Activated CD4-positive, alpha-beta T cell treated with anti-CD3 and anti-CD28 coated beads, Interleukin-2, Interleukin-4, amounts not matched to agents 100 ng/mL and 50 ng/mL, durations not matched to agents 16 hours and 8 hours (primary cell): ENCODE measurements at places on chromosomes 7 and 10.

GRCh38 chr10:30542895-30543288 is 86.7 kb downstream of the LYZL2 start:
- no peak for DNase-seq

GRCh38 chr7:125197731-125198393 is 268.2 kb upstream of the POT1 start:
- no peak for DNase-seq

GRCh38 chr7:116834815-116835504 is 27.4 kb upstream of the CAPZA2 start:
- no peak for DNase-seq

DNA sequence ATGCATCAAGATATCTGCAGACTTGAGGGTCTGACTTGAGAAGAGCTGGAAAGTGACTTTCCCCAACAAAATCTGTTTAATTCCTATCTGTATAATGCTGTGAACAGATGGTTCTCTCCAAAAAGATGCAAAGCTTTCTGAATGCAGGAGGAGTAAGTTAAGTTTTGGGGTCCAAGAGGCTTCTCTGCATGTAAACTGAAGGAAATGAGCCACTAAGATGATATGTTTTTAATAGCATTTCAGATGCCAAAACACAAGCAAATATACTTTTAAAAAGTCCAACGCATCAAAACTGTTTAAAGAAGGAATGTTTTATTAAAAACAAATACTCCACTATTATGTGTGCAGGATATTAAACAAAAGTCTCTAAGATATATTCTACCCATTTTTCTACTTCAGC is 137.0 kb downstream of the STRA8 start:
- DNase-seq, result no peak

DNA sequence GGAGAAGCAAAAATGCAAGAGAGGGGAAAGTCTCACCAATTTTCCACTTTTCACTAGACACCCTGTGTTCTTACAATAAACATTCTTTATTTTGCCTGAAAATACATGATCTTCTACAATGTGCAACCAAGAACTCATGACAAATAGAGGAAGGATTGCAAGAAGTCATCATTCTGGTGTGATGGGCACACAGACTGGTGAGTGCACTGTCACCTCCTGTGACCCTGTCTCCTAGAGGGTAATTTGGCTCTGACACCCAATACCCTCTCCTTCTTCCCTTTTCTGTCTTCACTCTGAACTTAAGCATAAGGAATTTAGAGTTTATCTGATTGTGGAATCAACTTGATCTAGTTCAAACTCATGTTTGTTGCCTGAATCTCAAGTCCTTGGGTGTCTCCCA is 153.7 kb downstream of the SH2D4B start:
- DNase-seq, result no peak

GRCh38 chr10:391305-391704 is 256.1 kb downstream of the ZMYND11 start:
- DNase-seq, result no peak
